NCI-H1048 (cell line): ENCODE measurements at places on chromosomes 7 and 10.

DNA sequence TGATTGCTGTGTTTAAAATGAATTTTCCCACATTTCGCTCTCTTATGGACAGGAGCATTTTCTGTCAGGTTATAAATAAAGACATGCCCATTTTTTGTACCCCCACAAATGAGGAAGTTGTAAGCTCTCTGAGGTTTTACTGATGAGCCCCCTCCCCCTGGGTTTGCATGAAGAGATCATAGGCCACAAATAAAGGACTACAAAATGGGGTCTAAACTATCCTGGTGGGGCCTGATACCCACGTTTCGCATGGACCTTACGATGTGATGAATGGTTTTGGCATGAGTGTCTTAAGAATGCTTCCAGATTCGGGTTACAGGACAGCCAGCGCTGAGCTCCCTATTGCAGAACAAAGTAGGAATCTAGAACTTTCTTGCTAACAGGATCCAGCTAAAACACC, 5.8 kb downstream of the IKZF1 start:
- DNase-seq = no peak

- DNase-seq = no peak
Observed at GRCh38 chr10:49622426-49623425, 8.9 kb downstream of the CHAT start.

DNA sequence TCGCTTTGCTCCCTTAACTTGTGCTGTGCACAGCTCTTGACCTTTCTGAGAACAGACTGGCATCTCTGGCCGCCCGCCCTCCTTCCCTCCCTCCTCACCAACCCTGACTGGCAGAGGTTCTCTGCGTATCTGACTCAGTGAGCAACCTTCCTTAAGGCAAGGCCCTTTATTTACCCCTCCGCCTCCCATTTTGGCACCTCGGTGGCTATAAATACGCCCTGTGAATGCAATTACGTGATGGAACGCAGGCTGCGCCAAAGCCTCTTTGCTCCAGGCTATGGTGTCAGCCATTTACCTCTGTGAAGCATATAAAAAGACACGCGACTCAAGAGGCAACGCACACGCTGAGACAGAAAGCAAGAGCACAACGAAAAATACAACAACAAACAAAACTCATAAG, 764.3 kb downstream of the SUGCT start:
- DNase-seq = no peak

DNA sequence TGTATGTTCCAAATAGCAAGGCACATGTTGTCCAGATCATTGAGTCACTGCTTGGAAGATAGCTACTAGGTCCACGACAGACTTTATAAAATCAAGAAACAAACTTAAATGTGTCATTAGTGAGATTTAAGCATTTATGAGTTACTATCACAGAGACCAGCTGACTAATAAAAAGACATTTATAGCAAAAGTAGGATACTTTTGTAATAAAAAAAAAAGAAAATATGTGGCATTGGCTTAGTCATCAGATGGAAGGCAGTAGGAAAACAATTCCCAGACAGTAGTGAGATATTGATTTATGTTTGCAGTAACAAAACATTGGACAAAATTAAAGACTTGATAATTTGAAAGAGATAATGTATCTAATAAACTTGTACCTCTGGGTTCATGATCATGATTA, 881.0 kb upstream of the LRRN3 start:
- no peak for DNase-seq

DNA sequence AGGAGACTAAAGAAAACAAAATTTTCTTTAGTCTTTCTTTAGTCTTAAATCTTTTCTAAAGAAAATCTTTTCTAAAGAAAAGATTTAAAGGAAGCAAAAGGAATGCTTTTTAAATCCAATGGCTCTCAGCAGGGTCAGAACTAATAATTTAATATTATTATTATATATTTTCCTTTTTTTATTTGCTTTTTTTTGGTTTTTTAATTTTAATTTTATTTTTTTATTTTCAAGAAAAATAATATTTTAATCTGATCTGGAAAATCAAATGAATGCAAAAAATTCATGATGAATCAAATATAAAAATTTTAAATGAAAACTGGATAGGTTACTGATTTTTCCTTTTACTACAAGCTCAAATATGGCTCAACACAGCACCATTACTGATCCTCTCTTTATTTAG, 70.7 kb upstream of the HECW1 start:
- DNase-seq = no peak

DNA sequence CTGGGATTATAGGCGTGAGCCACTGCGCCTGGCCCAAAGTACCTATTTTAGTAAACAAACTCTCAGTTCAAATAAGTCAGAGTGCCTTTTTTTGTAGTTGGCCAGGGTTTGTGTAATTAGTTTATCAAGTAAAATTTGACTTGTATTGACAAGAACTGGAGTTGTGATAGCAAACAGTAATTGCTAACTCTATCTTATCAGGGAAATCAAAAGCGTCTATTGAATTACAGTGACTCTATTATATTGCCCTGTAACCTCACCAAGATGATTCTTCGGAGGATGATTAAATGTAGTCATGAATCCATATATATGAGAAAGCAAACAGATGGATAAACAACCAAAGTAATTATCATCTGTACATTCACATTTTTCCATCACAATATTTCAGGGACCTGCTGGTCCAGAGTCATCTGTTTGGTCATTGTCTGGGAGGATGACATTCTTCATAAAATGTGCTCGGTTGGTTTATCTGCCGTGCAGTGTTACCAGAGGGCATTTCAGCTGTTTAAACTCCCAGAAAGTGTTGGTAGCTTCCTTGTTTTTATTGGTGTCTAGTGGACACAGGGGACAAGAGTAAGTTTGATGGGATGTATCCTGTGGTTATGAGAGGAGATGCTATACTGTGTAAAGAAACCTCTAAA, 35.6 kb downstream of the DOCK1 start:
- no peak for DNase-seq

DNA sequence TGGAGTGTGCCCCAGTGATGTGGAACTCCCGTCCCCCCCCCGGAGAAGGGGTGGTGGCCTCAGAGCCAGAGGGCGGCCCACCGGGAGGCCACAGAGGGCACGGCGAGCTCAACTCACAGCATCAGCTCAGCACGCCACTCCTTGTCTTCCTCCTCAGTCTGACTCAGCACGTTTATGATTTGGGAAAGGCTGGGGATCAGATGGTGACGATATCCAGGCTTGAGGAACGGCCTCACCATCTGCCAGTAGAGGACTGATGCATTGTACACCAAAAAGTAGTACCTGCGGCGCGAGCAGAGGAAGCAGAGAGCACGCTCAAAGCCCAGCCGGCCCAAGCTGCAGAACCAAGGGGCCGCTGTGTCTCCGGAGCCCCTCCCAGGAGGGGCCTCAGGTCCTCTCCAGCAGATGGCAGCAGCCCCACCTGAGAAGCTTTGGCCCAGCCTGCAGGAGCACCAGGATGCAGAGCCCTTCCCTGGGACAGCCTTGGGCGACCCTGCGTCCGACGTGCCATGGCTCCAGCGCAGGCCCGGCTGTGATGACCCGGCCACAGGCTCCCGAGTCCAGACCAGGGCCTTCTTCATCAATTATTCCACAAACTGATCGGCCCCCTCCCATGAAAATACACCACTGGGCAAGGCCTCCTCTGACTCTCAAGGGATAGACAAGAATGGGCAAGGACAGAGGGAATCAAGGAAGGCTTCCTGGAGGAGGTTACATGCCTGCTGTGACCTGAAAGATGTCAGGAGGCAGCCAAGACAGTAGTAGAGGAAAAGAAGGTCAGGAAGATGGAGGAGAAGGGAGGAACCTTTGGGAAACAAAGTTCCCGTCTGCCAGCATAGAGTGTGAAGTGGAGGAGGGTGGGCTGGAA, 3.7 kb downstream of the CFAP46 start:
- DNase-seq = no peak

GRCh38 chr10:43644252-43644651, 4.4 kb downstream of the ZNF32 start:
- no peak for DNase-seq

- DNase-seq = no peak
Observed at GRCh38 chr7:117153016-117153545, 169.8 kb downstream of the WNT2 start.

- no peak for DNase-seq
Observed at GRCh38 chr10:79372871-79373270, 25.6 kb downstream of the PPIF start.

DNA sequence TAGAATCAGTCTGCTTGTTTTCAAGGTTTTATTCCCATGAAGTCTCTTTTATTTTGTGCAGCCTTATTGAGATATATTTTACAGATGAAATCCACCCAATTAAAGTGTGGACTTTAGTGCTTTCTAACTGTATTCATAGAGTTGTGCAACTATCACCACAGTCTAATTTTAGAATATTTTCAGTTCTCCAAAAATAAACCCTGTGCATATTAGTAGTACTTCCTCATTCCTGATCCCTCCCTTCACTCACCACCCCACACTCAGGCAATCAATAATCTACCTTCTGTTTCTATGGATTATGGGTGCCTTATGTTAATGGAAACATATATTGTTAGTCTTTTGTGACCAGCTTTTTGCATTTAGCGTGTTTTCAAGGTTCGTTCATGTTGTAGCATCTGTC, 185.7 kb upstream of the TMEM72 start:
- DNase-seq = no peak
